Activated naive CD4-positive, alpha-beta T cell (primary cell): ENCODE measurements at places on chromosomes 1 and 21.

GRCh38 chr1:25927521-25928265 lies 21.5 kb upstream of the STMN1 start:
- no peak for DNase-seq

- no peak for DNase-seq
Observed at GRCh38 chr1:226873771-226874578, 3.6 kb downstream of the PSEN2 start.

DNA sequence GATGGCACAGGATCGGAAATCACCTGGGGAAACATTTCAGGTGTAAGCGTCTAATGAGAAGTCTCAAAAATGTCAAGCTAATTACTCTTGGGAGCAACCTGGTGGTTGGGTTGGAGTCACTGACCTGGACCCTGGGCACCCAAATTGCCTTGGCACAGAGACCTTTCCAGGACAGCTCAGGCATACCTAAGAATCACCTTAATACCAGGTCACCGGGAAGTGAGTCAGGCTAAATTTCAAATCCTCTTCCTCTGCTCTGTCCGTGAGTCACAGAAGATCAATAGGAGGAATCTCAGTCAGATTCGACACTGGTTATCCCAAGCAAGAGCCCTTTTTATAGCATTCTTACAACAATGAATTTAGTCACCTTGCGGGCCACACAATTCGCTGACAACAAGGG lies 179.6 kb upstream of the CAMK1G start:
- DNase-seq, result no peak

DNA sequence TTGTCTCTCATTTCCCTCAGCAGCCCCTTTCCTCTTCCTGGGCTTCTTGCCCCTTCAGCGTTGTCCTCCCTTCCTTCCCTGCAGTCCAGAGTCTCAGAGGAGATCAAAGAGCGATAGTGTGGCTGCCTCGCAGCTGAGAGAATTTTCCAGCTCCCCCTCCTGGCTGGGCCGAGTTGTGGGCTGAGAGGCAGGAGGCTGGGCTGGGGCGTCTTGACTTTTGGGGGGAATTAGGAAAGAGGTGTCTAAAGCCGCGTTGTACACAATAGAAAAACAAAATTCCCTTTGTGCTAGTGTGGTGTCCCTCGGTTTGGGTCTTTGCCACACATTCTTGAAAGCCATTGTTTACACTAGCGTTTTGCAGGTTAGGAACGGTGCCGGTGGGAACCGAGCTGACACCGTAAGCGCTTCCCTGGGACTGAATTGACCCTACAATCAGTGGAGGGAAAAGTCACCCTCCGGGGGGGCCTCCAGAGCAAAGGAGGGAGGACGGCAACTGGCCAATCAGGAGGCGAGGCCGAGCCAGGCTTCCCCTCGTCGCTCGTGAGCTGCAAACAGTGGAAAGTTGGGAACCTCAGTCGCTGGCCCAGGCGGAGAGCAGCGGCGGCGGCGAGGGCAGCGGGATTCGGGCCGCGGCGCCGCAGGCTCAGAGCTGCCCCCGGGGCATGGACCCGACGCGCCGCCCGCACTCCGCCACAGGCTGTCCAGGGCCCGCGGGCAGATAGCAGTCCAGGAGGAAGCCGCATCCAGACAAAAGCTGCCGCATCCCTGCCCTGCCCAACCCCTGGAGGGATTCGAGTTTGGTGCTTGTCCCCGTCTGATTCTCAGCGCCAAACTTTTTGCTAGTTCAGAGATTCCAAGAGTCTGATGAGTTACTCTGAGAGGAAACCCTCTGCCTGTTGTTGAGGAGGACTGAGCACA lies at the start of gene HMCN1:
Gene HMCN1 (plus strand): TSS at position 574 of the 918 bp plus-strand sequence. CDS start 389 bp downstream, outside the sequence.
- DNase-seq, result no peak

DNA sequence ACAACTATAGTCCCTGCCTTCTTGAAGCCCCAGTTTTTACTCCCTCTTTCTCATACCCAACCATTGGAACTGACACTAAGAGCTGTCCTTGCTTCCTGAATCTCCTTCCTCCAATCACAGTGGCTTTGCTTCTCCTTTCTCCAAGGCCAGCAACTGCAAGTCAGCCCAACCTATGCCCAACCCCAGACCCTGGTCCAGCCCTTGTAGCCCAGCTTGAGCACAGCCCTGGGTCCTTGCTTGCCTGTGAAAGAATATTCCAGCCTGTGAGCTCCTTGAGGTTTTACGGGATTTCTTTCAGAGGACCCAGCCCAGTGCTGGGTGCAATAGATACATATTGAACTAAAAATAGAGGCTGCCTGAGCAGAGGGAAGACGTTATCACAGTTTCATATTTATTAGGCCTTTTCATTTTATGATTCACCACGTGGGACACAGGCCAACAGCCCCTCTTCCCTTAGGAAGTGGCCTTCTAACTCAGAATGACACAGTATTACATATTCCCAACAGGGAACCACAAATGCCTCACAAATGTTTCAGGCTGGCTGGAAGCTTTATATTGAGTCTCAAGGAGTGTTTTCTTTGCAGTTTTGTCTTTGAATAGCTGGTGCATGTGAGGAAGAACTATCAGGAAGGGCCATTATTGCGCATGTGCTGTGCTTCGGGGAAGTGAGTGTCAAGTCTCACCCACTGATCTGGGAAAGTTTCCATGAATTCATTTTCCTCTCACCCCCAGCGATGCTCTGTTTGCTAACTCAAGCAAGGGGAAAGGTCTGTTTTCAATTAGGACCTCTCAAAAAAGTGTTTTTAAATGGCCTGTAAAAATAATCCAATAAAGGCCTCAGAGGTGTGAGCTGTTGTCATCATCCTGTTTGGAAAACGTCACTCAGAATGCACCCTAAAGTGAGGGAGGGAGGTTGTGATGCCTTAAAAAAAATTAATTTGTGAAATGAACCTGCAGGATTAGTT lies 92.3 kb upstream of the NFIA start:
- no peak for DNase-seq
